ENCODE measurements at places on chromosomes 7 and 10. TPM values are rescaled to one million over a fixed set of nuclear protein-coding genes. Genes with fewer than 3 reads are reported as not detected.
A peak's percentile ranks its signal among the peaks of the same experiment; 100 is the strongest.

Gene SPDYE8
- not detected for total RNA-seq

- peaks cover 20% of the 10 kb centered on the region for H3K36me3 ChIP-seq
- DNase-seq, result no peak
- H3K27me3 ChIP-seq, result no peaks in the 10 kb centered on the region
- no peak overlapping the region for H3K4me3 ChIP-seq
- H3K27ac ChIP-seq, result peak overlapping the region; percentile 45
Observed at GRCh38 chr10:74206746-74207145, 55.7 kb downstream of the ADK start.

DNA sequence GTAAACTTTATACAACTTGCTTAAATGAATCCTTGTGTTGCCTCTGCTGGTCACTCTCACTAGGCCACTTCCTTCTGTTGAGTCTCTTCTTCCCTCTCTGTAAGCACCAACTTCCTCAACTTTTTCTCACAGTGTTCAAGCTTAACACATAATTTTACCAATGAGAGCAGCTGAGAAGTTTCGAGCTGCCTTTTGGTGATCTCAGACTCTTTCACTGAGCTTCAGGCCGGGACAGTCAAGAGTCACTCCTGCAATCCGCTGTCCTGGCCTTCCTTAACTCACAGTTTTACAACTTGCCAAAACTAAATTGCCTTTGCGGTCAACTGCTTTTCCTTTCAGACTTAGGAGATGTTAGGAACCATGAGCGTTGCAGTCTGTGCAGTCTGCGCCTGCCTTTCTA, 47.4 kb downstream of the PRPF18 start:
- no peaks in the 10 kb centered on the region for H3K27me3 ChIP-seq
- no peak overlapping the region for H3K4me3 ChIP-seq
- H3K27ac ChIP-seq, result no peak overlapping the region
- no peaks in the 10 kb centered on the region for H3K4me1 ChIP-seq
- no peak for DNase-seq

DNA sequence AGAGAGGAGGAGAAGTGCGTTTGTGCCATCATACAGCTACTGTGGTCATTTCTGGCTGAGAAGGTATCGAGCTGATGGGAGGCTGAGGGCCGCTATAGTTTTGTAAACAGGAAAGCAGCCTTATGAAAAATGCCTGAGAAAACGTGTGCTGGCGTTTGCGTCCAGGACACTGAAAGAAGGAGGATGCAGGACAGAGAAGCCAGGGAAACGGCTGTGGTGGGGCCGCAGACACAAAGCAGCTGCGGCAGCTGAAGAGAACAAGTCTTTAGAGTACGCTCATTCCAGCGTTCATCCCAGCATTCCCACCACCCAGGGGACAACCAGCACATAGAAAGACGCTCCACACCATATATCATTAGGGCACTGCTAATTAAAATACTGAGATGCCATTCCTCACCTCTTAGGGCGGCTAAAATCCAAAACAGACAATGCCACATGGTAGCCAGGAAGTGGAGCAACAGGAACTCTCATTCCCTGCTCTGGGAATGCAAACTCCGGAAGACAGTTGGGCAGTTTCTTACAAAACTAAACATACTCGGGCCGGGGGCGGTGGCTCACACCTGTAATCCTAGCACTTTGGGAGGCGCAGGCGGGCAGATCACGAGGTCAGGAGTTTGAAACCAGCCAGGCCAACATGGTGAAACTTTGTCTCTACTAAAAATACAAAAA, 18.4 kb downstream of the GNA12 start:
- peaks cover 30% of the 10 kb centered on the region for H3K36me3 ChIP-seq
- no peak overlapping the region for H3K4me3 ChIP-seq
- no peak overlapping the region for H3K27ac ChIP-seq
- no peak for DNase-seq
- no peaks in the 10 kb centered on the region for H3K27me3 ChIP-seq

Measured in B cell (primary cell).